ENCODE measurements at places on chromosomes 12 and 14.

- DNase-seq, result no peak
Observed at GRCh38 chr12:27076468-27076867, 5.9 kb downstream of the C12orf71 start.

GRCh38 chr14:56782711-56783110 lies 27.6 kb downstream of the OTX2 start:
- DNase-seq, result no peak

- DNase-seq, result no peak
Observed at GRCh38 chr14:89524990-89525667, 108.1 kb upstream of the FOXN3 start.

DNA sequence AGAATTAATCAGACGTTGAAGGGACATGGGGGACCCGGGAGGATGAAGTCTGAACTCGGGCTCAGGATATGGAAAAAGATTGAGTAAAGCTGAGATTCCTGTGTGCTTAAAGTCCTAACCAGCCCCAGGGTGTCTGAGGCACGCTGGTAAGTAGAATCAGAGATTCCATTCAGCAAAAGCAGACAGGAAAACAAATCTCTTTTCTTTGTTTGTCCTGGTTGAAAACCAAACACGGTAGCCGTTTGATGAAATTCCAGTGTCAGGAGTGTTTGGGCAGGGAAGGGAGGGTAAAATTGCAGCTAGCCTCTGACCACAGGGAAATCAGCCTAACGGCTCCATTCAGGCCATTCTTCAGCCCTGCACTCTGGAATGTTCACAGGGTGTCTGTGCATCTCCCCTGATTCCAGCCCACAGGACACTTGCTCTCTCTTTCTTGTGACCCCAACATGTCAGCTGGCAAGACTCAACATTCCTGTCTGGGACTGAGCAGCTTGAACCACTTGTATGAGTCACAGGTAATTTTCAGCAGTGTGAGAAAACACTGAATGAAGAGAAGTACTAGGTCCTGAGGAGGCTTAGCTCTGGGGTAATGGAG lies 31.0 kb downstream of the NINJ2 start:
- DNase-seq, result no peak

GRCh38 chr14:96058576-96059200 lies 19.5 kb downstream of the C14orf132 start:
- no peak for DNase-seq

GRCh38 chr14:102464846-102465341 lies 44.7 kb downstream of the ANKRD9 start:
- no peak for DNase-seq

DNA sequence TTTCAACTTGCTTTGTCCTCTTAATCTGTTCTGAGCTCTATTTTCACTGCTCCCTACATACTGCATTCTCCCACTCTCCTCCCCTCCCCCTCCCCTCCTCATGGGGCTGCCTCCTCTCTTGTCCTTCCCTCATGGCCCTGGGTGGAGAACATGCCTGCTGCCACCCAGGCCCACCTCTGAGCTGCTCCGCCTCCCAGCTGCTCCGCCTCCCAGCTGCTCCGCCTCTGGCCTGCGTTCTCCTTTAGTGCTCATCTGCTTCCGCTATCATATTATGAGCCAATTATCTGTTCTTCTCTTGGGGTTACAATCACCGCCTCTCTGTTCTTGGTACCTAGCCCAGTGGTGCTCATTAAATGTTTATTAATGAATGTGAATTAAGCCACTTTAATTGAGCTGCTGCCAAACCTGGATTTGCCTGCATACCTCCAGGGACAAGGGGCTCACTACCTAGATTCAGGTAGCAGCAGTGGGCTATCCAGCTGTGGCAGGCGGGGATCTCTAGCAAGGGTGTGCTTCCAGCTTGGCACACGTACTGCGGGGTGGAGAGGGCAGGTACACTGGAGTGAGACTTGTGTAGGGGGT lies 32.0 kb upstream of the FAM181A start:
- DNase-seq, result no peak

- no peak for DNase-seq
Observed at GRCh38 chr14:30196861-30197260, 269.2 kb upstream of the PRKD1 start.

DNA sequence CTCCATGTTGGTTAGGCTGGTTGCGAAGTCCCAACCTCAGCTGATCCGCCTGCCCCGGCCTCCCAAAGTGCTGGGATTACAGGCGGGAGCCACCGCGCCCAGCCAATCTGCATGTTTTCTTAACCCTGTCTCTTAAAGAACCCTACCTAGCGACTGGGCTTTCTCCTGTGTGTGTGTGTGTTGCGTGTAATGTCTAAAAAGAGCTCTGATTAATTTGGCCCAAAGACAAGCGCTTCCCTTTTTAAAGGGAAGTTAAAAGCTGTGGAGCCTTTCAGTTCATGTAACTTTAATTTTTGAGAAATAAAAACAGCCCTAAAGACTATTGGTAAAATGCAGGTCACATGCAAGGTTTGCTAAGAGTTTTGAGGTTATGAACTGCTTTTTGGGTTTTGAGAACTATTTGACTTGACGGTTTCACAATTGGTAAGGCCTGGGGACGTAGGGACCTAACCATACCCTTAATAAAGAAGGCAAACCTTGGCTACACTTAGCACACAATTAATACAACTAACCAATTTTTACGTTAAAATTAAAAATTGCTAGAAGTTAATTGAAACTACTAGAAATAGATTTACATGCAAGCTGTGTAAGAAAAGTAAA lies 103.2 kb downstream of the KCNMB4 start:
- DNase-seq, result no peak

DNA sequence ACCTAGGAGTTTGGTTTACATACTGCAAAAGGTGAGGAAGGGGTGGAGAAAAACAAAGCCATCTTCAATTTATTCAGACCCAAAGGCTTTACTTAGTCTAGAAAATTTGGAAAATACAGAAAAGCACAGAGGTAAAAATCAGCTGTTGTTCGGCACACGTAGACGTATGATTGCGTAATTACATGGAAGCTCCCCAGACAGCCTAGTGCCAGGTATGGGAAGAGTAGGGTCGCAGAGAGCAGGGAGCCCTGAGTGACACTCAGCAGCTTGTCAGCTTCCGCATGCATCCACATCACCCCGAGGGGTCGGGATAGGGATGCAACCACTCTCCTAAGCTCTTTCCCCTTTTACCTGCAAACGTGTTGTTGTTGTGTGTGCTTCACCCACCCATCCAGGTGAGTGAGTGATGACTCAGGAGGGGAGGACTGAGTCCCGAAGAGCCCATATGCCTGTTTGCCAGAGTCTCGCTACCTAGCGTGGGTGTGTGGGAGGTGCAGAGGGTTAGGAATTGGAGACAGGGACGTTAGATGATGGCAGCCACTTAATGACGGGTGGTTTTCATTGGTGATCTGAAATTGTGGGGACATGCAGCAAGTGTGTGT lies 20.1 kb downstream of the PIWIL1 start:
- no peak for DNase-seq

DNA sequence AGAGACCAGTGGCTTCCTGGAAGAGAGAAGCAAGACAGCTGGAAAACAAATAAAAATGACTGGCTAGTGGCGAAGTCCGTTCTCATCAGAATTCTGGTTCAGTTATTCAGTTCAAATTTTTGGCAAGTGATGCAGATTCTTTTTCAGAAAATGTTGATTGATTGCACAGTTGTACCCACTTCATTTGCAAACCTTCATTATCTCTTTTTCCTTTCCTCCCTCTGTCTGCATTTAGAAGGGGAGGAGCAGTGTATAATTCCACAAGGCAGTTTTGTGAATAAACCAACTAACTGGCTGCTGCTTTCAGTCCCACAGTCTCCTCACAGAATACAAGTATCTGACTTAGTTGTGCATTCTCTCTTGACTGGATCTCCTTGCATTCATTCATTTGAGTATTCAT lies 417.5 kb downstream of the NPAS3 start:
- DNase-seq, result no peak

GRCh38 chr12:97639702-97640101 lies 177.1 kb downstream of the RMST start:
- no peak for DNase-seq

DNA sequence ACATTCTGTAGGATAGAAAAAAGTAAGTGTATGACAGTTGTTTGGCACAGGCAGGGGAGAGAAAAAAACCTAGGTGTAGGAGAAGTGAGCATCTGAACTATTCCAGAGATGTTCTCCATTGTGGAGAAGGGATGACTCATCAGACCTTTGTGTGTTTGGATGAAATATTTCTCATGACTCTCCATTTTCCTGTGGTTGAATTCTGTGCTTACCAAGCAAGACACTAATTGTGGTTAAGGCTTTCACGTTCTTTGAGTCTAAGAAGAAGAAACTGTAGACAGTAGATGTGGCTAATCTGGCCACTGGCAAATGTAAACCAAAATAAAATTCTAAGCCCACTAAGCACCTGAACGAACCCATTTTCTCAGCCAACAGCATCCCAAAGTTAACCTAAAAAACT lies 107.9 kb upstream of the GZMB start:
- no peak for DNase-seq

- DNase-seq, result no peak
Observed at GRCh38 chr14:77139540-77140358, 1.8 kb downstream of the ZDHHC22 start.

DNA sequence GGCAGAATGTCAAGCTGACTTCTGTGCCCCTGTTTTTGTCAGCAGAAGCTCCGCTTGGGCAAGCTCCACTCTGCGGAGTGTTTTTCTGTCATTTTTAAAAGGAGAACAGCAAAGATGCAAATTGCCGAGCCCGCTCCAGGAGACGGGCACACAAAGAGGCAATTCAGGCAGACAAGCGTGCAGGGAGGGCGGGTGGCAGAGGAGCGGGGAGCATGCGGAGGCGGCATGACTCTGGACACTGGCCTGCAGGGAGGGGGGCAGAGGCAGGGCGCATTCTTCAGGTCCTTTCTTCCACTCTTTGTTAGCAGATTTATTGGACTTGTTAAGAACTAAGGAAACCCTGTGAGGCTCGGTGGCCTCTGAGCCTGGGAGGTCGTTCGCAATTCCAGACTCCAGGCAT lies 187.3 kb upstream of the RMST start:
- no peak for DNase-seq

GRCh38 chr12:53423597-53423996 lies at the start of gene AMHR2:
Gene AMHR2 (plus strand): TSS chr12:53423855. CDS start chr12:53423935, 80 bp downstream.
- no peak for DNase-seq

GRCh38 chr12:52149182-52149641 lies 42.6 kb downstream of the KRT80 start:
- DNase-seq, result no peak

- DNase-seq, result no peak
Observed at GRCh38 chr14:54673193-54674045, 106.5 kb downstream of the SAMD4A start.

- no peak for DNase-seq
Observed at GRCh38 chr12:108320507-108321293, 18.4 kb downstream of the CMKLR1 start.

DNA sequence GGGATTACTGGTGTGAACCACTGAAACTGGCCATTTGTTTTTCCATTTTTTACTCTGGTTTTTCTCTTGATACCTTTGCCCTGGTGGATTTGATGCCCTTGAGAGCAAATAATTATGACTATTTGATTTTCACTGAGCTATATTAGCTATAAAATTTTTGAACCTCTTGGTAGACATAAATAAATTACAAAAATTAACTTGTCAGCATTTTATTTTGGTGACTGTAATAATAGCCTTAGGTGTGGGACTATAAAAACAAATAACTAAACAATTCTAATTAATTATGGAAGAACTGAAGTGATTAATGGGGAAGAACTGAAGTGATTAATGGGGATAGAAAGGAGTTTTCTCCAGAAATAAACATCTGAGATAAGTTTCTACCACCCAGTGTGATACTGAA lies 62.7 kb downstream of the CAND1 start:
- DNase-seq, result no peak

GRCh38 chr14:102029956-102030355 lies 56.9 kb downstream of the HSP90AA1 start:
- no peak for DNase-seq

GRCh38 chr12:28987538-28988324 lies 161.3 kb upstream of the FAR2 start:
- no peak for DNase-seq

GRCh38 chr14:88380405-88380804 lies 5.1 kb upstream of the SPATA7 start:
- DNase-seq, result no peak

DNA sequence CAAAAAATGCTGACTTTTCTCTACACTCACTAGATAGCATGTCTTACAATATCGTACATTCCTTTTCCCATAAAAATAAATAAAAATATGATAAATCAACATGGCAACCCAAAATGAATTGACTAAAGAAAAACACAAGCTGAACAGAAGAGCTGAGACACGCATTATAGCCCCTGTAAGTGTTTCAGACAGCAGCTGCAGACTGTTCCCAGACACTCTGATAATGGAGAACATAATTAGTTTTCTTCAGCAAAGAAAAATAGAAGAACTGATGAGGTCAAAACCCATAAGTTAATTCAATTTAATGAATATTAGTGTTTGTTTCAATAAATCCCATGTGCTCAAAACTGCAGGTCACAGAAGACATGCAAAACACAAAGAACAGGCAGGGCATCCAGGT lies 23.8 kb downstream of the ST8SIA1 start:
- no peak for DNase-seq

- DNase-seq, result no peak
Observed at GRCh38 chr14:53341324-53341723, 188.2 kb upstream of the DDHD1 start.

DNA sequence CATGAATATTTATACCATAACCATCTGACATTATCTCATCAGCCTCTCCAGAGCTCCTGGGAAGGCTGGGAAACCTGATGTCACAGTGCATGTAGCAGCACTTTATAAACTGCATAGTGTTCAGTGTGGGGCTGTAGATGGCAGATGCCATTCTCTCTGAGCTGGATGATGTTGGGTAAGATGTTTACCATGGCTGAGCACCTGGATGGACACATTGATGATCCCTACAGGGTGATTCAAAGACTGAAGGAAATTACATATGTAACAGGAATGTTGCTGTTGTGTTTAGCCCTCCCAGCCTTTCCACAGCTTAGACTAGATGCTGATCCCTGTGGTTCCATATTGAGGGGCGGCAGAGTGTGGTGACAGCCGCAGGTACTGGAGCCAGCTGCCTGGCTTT lies 37.4 kb downstream of the IFT43 start:
- no peak for DNase-seq

DNA sequence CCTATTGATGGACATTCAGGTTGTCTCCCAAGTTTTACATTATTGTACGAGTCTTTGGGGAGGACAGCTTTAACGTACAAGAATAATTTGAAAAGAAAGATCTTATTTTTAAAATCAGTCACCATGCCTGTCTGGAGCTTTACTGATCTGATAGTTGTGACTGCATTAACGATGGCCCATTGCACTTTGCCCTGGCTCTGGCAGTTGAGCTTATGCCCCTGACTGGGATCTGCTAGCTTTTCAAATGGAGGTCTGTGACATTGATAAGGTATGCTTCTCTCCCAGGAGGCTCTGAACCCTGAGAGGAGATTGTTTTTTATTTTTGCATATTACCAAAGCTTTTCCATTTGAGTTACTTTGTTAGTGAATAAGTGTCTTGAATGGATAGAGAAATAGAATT lies 17.9 kb upstream of the RAB3IP start:
- no peak for DNase-seq

- DNase-seq, result no peak
Observed at GRCh38 chr14:105089746-105090492, 24.7 kb upstream of the GPR132 start.

- no peak for DNase-seq
Observed at GRCh38 chr14:42192738-42193653, 586.3 kb downstream of the LRFN5 start.

GRCh38 chr12:64299628-64300027 lies 77.5 kb upstream of the KICS2 start:
- no peak for DNase-seq

GRCh38 chr12:113405694-113406093 lies 2.0 kb upstream of the SDS start:
- DNase-seq, result no peak

- DNase-seq, result no peak
Observed at GRCh38 chr12:16407346-16407745, 59.9 kb downstream of the MGST1 start.

Measured in stimulated activated CD8-positive, alpha-beta memory T cell treated with anti-CD3 and anti-CD28 coated beads, Interleukin-4, amount 100 ng/mL, for 1 hour (primary cell).